ENCODE measurements at places on chromosomes 3 and 15.

GRCh38 chr3:113223475-113224281, 12.3 kb downstream of the BOC start:
- peak; percentile 77 for DNase-seq

DNA sequence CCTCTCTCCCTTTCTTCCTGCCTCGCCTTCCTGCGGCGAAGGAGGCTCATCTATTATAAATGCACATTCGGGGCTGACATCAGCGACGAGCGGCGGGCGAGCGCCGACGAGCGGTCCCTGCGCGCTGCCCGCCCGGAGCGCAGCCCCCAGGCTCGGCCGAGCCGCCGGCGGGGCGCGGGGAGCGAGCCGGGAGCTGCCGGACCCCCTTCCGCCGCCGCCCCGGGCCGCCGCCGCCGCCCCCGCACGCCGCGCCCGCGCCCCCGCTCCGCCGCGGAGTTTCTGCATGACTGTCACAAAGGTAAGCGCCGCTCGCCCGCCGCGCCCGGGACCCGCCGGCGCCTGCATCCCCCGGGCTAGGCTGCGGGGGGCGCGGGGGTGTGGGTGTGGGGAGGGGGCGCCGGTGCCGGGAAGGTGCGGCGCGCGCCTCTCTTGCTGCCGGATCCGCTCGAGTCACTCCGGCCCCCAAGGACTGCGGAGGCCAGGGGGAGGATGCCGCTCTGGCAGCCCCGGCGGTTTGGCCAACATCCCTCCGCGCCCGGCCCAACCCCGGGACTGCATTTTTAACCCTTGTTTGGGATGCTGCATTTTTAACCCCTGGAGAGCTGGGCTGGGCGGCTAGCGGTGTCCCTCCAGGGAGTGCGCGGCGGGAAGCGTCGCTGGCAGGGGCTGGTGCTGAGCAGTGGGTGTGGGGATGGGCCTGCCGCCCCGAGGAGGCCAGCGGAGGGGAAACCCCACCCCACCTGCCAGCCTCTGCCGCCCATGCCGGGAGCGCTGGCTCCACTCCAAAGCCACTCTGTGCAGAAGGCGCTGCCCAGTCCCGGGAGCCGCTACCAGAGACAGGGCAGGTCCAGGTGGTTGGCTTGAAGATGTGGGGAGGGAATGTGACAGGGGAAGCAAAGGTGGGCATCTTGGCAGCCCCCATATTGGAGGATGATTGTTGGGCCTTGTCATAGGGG, at the start of gene CORO2B:
CORO2B (plus strand) TSS at position 14 of the 956 bp plus-strand sequence; CDS start at position 284, 270 bp downstream.
- DNase-seq = peak; percentile 40

GRCh38 chr15:101126618-101127505, 125.0 kb downstream of the CHSY1 start:
- DNase-seq = no peak

- no peak for DNase-seq
These were observed 102.8 kb downstream of the LSAMP start for GRCh38 chr3:116342499-116342898.

DNA sequence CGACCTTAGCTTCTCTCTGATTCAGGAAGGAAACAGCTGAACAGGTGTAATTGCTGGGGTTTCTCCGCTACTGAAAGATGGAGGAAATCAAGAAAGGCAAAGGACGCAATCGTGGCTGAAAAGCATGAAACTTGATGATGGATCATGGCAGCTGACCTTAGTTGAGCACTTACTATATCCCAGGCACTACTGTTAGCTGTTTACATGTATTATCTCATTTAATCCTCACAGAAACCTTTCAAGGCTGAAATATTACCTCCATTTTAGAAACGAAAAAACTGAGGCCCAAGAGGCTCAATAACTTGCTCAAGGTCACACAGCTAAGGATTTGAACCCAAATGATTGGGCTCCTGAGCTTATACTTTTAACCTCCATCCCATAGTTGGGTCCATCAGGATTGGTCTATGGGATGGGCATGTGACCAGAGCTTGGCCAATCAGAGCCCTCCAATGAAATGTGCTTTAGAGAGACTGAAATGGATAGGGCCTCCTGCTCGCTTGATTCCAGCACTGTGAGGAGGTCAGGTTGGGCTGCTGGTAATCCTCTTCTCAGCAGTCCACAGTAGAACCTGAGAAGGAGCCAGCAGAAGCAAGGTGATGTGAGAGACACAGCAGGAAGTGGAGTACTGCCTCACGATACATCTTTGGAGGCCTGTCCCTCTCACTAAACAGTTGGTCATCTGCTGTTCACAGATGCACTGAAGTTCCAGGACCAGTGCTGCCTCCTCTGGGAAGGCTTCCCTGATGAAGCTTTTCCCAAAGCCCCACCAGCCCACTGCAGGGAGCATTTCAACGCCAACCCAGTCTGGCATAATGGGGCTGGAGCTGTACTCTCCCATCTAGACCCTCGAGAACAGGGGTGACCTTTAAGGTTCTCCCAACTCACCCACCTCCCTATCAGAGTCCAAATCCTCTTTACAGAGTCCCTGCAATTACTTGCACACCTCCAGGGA, 10.4 kb downstream of the CLN6 start:
- DNase-seq = no peak

GRCh38 chr3:31671451-31671850, 138.7 kb downstream of the STT3B start:
- DNase-seq = no peak

DNA sequence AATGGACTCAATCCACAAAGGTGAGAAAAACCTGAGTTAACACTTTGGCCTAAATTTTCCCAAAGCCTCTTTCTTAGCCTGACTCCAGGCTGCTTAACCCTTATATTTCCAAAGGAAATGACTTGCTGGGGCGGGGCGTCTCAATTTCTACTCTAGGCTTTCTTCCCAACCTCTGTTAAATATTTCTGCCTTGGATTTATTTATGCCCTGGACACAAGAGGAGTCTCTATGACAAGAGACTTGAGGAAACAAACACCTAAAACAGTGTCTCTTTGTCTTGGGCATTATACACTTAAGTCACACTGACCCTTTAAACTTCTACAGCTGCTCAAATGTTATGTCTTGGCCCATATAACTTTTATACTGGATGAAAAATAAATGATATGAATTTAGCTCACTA, 28.3 kb upstream of the AP4E1 start:
- DNase-seq = no peak

DNA sequence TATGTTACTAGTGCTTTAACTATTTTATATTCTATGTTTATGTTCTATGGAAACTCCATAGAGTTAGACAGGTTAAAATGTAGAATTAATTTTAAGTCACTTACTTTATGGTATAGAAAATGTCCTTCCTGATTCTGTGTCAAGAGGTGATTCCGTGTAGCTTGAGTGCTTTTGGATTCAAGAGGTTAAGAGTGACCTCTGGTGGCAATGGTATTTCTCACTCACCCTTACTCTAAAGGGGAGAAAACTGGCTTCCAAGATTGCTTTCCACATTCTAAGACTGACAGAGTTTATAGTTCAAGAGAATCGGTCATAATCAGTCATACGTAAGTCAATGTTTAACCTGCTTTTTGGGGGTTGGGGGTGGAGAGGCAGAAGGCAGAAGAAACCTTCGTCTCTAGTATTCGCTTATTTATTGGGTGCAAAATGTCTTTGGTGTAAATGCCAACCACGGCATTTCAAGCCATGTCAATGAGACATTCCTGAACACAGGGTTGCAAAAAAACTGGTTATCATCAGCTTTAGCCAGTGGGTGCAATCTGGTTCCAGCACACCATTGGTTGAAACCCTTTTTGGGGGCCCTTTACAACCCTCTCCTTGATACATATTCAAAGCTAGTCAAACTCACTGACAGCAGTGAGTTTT, 92.0 kb upstream of the VGLL3 start:
- peak; percentile 86 for DNase-seq

DNA sequence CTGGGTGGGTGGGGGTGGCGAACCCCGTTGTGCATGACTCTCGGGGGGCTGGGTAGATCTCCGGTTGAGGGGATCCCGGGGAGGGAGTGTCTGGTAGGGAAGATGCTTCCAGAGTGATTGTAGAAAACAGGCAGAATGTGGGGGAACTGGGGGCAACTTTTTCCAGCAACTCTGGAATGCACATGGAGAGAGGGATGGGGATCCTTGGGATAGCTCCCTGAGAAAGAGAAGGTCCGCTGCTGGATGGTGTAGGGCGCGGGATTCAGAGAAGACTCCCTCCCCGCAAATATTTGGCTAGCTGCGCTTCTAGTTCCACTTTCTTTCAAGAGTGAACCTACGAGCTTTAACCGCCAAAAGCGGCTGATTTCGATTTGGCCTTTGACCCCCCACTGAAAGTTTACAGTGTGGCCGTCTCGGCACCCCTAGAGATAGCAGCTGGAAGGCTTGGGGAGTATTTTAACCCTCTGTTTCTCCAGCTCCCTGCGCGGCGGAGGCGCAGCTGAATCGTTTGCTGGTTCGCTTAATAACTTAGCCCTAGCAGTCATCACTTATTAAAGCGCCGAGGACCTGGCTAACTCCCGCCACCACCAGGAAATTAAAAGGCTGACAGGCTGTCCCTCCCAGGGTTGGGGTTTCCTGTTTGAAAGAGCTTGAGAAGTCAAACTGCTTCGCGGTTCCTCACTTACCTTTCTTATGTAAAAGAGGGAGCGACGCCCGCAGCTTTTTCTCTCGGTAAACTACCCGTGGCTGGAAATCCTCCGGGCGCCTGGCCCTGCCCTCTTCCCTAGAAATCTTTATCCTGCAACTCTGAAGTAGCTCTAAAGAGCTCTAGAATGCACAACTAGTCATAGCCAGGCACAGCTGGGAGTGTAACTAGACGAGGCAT, 1.2 kb downstream of the PHLDB2 start:
- peak; percentile 92 for DNase-seq

GRCh38 chr15:34964277-34964676, 5.3 kb downstream of the AQR start:
- no peak for DNase-seq

GRCh38 chr15:58361273-58361759, 70.5 kb upstream of the LIPC start:
- DNase-seq = no peak

DNA sequence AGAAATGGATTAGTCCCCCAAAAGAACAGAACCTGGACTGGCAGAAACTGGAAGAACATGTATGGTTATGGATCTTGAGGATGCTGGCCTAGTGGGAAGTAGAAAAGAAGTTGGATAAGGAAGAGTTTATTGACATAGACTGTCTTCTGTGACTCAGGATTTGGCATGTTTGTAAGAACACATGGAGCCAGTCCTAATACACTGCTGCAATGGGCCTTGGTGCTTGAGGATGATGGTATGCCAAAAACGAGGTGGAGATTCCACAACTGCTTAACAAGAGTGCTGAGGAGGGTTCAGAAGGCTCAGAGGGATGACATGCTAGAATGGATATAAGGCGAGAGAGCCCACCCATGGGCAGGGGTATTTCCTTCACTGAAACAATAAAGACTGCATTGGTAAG, 22.4 kb downstream of the LZTFL1 start:
- DNase-seq = no peak

- DNase-seq = no peak
These were observed 109.6 kb upstream of the THRB start for GRCh38 chr3:24604215-24604614.

DNA sequence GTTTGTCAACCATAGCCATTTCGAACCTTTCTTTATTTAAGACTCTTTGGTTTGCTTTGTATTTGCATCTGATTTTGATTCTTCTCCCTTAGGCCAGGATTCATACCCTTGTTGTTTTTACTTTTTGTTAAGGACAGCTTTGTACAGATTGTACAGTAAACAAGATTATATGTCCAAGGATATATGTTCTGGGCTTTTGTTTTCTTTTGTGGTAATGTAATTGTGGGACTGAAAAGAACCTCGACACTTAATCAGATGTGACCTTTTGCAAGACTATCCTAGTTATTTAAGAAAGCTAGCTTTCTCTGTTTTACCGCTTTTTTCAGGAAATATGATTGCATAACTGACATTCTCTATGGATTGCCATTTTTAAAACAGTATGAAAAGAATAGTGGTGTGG, 67.0 kb upstream of the SAMMSON start:
- no peak for DNase-seq

DNA sequence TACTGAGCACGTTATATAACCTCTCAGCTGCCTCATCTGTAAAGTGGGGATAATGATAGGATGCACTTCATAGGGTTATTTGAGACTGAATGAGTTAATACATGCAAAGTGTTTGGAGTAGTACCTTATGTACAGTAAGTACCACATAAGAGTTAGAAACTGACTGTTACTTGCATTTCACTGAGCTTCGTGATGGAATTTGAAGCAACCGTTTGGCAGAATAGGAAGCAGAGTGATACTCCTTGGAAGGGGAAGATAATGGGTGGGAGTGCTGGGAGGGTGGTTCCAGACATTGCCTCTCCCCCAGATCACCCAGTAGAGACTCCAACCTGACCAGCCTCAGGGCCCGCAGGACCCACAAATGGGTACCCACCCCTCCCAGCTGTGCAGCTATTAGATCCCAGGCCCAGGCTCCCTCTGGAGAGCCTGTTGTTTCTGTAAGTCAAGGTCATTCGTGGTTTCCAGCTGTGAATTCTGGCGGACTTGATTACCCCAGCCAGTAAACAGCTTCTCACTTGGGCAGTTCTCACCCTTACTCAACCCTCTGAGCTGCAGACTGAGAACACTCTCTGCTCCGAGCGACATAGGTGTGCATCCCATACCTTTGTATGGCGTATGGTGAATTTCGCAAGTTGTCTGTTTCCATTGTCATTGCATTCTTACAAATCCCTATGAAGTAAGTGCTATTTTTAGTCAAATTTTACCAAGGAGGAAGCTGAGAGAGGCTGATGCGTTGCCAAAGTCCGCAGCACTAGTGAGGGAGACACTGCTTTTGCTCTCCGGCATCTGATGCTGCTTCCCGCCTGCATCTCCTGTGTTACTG, 11.1 kb downstream of the ALPK3 start:
- DNase-seq = no peak

DNA sequence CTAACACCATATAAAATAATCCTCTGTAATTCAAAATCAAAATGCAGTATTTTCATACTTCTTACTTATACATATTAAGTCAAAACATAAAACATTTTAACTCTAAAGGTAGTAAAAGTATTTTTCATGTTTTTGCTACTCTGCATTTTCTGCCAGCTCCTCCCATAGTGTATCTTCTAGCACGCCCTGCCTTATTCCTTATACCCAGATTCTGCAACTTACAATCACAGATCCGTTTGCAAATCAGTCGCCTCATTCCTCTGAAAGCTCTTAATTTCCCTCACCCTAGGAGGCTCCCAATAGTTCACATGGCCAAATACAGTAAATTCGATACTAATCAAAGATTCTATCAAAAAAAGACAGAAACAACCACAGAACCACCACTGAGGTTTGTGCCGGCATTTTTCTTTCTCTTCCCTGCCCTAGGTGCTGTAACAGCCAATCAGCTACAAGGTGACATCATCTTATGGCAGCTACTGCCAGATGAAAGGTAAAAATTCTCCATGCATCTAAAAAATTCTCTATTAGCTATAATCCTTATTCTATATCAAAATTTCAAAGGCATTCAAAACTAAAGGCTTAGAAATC, 72.9 kb downstream of the CLASP2 start:
- DNase-seq = peak; percentile 12

- peak; percentile 65 for DNase-seq
These were observed 82.2 kb upstream of the SLC25A26 start for GRCh38 chr3:66138336-66139313.

All from hematopoietic multipotent progenitor cell treated with erythropoietin and hydrocortisone succinate and interleukin-3 and kit ligand, for 4 days (in vitro differentiated cells).